ENCODE measurements at places on chromosomes 16 and 17.
A peak's percentile ranks its signal among the peaks of the same experiment; 100 is the strongest.

- DNase-seq, result no peak
These were observed 10.6 kb upstream of the RFFL start for GRCh38 chr17:35073991-35074627.

GRCh38 chr16:27678955-27679354 is 129.0 kb downstream of the KATNIP start:
- no peak for DNase-seq

- DNase-seq, result no peak
These were observed 19.7 kb downstream of the METRNL start for GRCh38 chr17:83099086-83099555.

DNA sequence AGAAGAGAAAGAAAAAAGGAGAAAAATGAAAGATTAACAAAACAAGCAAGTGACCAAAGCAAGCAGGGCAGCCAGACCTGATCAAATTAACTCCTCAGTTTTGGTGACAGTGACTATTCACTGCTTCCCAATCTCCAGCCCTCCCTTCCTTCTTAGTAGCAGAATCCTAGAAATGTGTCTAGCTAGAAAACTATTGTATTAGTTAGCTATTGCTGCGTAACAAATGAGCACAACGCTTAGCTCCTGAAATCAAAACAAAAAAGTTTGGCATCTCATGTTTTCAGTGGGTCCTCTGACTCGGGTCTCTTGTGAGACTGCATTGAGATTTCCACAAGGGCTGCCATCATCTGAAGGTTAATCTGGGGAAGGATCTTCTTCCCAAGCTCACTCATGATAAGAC is 213.9 kb downstream of the PARN start:
- DNase-seq, result no peak

DNA sequence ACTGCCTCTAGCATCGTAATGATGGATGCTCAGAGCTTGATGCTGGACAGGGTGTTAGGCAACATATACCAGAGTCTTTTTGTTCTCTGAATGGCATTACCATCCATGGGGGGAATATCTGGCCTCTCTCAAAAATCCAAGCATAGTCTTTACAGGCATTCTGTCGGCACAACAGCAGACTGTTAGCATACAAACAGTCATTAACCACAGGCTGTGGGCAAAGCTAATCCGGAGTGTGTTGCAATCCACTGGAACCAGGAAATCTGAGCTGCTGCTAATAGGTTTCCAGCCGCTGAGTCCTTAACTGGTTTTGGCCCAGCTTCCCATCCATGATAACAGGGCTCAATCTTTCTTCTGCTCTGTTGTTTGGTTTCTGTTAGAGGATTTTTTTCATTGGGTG is 371.9 kb downstream of the HS3ST3B1 start:
- no peak for DNase-seq

GRCh38 chr17:76987486-76988093 is 119.4 kb downstream of the MGAT5B start:
- peak; percentile 7 for DNase-seq

DNA sequence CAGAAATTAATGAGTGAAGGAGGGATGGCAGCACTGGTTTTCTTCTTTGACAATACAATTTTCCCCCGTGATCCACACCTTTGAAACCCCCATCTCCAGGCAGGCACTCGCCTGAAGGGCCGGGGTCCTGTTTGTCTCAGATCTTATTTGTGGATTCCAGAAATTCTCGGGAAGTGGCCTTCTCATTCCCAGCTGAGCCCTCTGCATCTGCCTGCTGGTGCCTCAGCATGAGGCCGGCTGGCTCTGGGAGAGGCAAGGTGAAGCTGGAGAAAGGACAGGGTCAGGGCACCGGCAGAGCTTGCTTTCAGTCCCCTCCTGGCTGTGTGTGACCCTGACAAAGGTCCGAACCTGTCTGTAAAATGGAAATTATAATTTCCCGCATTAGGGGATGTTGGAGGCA is 35.8 kb upstream of the C1QL1 start:
- no peak for DNase-seq

DNA sequence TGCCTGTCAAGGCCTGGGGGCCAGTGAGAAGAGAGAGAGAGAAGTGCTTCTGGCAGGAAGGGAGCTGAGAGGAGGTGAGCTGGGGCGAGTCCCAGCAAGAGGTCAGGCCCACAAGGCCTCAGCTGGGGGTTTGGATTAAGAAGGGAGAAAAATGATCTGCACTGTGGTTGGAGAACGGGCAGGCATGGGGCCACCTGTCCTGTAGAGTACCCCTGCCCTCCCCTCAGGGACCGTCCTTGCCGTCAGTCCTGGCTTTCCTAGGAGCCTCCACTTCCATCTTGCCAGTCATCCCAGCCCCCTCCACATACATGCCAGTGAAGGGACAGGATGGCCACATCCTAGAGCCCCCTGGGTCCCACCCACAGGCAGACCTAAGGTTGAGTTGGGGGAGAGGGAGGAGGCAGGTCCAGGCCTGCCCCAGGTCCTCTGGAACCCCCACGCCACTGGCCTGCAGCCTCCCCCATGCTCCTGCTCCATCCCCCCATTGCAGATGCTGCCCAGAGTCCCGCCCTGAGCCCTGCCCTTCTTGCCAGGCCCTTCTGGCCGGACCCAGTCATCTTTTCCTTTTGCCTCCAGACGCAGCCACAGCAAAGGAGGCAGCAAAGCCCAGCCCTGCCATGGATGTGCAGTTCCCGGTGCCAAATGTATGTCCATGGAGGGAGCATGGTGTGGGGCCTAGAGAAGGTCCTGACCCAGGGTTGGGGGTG is 18.9 kb downstream of the KATNB1 start:
- no peak for DNase-seq

GRCh38 chr16:27315333-27316037 is 1.7 kb downstream of the IL4R start:
- DNase-seq, result peak; percentile 65

- DNase-seq, result no peak
These were observed 76.6 kb downstream of the MAP2K4 start for GRCh38 chr17:12097326-12097725.

DNA sequence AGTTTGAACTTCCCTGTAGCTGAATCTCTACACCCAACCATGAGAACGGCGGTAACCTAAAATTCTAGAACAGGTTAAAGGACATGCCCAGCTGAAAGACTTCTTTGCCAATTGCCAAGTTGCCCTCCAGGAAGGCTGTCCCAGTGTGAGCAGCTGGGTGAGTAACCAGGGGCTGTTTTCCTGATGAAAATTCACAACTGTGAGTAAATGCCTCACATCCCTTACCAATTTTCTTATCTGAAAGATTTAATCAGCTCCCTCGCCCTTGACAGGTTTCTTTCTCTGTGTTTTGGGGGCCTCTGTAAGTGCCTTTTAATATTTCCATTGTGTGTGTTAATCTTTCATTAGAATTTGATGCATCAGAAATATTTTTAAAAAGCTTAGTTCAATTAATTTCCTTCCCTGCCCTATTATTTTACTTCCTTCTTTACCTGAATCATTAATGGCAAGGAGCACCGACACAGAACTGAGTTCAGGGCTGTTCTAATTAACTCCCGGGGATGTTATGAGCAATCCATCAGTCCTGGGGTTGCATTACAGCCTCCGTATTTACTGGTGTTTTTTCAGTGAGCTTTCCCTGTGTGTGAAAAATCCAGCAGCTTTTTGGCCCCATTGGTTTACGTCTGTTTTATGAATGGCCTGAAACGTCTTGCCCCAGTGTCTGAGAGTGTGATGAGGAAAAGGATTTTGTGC is 152.9 kb downstream of the CLEC16A start:
- no peak for DNase-seq

DNA sequence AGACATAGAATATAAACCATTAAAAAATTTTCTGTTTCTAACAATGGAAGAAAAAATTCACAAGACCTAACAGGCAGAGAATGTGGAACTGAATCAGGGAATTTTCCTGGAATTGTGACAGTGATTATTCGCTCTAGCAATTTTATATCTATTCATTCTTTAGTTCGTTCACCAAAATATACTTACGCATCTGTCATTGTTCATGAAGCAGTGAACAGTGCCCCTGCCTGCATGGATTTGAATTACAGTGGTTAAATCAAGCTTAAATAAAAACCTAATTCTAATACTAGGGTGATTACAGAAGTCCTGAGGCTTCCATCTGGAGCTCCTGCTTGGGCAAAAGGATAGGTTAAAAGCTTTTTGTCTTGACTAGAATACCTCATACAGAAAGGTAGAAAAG is 48.6 kb downstream of the ABCA8 start:
- no peak for DNase-seq

DNA sequence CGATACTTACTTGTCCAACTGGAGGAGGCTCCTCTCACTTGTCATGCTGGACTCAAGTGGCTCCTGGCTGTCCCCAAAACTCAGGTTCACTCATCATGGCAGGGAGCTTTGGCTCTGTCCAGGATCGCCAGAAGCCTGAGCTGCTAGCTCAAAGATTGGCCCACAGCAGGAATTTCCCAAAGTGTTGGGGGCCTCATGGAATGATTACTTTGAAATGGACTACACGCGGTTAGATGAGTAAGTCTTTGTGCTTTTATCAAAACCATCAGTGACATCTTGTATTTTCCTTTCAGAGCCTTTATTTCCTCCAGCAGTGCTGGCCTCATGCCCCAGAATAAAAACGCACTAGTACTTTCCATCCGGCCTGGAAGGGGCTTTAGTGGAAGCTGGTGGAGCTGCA is 29.2 kb upstream of the PHB1 start:
- DNase-seq, result no peak

GRCh38 chr17:79560527-79560926 is 50.3 kb downstream of the RBFOX3 start:
- no peak for DNase-seq

- DNase-seq, result no peak
These were observed 173.0 kb upstream of the GOT2 start for GRCh38 chr16:58906981-58907715.

DNA sequence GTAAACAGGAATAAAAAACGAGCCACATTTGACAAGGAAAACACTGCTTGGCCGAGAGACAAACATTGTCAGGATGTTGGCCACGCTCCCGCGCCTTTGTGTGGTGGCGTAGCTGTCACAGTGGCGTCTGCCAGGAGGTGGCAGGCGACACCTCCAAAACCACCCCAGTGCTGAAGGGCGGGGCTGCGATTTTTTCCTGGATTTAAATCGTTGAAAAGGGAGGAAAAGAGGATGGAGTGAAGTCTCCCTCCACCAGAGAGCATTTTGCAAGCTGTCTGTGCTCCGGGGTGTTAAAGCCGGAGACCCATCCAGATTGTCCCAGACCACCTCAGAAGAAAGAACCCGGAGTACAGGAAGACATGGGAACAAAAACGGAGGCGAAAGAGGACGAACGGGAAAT is 12.7 kb downstream of the MRM3 start:
- DNase-seq, result peak; percentile 66

DNA sequence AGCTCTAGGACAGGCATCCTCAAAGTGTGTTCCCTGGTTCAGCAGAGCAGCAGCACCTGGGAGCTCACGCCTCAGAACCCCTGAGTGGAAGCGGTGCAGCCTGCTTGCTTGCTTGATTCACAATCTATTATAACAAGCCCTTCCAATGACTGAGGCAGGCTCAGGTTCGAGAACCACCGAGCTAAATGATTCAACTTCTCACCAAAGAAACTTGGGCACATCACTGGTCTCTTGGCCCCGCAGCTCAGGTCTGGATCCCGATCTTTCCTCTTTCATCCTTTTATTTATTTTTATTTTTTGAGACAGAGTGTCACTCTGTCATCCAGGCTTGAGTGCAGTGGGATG is 24.5 kb downstream of the CLUH start:
- DNase-seq, result no peak

GRCh38 chr16:56363181-56363716 is 62.1 kb downstream of the AMFR start:
- no peak for DNase-seq

DNA sequence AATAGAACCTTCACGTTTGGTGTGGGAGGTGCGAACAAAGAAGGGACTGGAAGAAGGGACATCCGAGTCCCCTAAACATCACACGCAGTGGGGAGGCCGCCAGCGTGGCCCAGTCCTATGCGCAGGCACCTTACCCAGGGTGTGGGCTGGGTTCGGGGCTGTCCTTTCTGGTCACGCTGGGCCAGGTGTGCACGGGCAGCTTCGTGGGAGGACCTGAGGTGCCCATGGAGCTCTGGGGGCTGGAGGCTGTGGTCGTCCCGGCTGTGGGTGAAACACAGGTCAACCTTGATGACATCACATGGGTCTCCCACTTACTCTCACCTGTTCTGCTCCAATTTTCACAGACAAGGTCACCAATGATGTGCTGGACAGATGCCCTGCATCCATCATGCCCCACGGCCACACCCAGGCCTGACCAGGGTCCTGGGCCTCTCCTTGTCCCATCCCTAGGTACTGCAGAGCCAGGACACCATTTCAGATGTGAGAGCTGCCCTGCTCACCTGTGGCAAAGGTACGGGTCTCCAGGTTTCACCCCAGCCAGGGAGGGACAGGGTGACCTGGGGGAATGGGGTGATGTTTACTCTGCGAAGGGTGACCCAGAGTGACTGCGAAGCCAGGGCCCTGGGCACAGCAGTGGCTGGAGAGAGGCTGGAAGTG is 3.1 kb downstream of the CD300C start:
- no peak for DNase-seq

- DNase-seq, result no peak
These were observed 35.4 kb downstream of the WSB1 start for GRCh38 chr17:27329146-27329805.

DNA sequence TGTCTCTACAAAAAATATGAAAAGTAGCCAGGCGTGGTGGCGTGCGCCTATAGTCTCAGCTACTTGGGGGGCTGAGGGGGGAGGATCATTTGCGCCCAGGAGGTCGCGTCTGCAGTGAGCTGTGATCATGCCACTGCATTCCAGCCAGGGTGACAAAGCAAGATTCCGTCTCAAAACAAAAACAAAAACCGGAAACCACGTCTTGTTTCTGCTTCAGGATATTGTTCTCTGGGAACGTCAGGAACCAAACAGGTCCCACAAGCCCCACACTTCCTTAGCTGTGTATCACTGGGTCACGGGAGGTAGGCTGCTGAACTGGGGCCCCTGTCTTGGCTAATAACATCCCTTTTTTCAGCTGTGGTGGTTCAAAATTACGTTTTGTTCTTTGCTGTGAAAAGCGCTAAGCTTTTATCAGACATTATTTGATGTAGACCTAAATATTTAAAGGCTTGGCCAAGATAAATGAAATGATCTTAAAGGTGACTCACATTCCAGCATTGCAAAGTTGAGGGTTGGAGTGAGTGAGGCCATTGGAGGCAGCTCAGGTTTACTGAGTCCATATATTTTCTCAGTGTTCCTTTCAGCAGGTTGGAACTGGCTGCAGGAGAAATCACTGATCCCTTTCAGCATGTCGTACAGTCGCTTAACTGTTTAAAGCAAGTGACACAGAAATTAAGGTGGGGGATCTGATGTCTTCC is 16.4 kb upstream of the SEC14L1 start:
- DNase-seq, result no peak

DNA sequence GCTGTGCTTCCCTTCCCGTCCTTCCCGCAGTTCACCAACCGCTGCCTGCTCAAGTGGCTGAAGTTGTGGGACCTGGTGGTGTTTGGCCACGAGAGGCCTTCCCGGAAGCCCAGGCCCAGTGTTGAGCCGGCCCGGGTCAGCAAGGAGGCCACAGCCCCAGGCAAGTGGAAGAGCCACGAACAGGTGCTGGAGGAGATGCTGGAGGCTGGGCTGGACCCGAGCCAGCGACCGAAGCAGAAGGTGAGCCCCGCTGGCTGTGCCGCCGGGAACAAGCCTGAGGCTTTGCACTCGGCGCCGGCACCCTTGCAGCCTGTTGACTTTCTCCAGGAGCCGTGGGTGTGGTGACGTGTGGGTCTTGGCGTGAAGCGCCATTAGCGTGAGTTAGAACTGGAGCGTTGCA is 2.7 kb downstream of the CHTF18 start:
- no peak for DNase-seq

GRCh38 chr17:12625092-12625491 is 40.6 kb upstream of the MYOCD start:
- no peak for DNase-seq

GRCh38 chr17:1060991-1061390 is 64.1 kb downstream of the TIMM22 start:
- DNase-seq, result no peak

GRCh38 chr17:80633207-80633606 is 88.6 kb downstream of the RPTOR start:
- DNase-seq, result no peak
